Thyroid gland (tissue), 4 donors: ENCODE measurements at places on chromosomes 7 and 10.

GRCh38 chr7:96837593-96837992, 127.9 kb upstream of the SEM1 start:
- no peak for DNase-seq

- DNase-seq, result no peak
Observed at GRCh38 chr7:23804707-23805106, 94.7 kb downstream of the STK31 start.

- DNase-seq, result no peak
Observed at GRCh38 chr10:24453404-24453830, 244.5 kb downstream of the KIAA1217 start.

GRCh38 chr10:75977139-75977538, 545.7 kb downstream of the LRMDA start:
- DNase-seq, result no peak

DNA sequence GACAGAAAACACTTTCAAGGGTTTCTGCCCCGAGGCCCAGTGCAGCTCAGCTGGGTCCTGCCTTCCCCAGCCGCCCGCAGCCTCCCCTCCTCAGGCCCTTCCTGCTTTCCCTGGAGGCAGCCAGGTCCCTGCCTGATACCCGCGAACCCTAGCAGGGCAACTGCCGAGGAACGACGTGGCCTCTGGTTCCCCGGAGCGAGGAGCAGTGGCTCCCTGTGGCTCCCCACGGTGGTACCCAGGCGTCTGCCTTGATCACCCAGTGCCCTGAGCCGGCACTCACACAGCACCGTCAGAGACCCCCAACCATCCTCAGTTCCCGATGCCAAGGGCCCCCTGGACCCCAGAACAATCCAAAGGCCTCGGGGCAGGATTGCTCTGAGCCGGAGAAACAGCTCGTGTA, 58.3 kb downstream of the CFAP46 start:
- no peak for DNase-seq

GRCh38 chr7:151085691-151086620, at the start of gene AGAP3:
Gene AGAP3 (plus strand): TSS chr7:151086475. CDS start chr7:151086742, 267 bp downstream.
- DNase-seq, result peak; percentile 88

DNA sequence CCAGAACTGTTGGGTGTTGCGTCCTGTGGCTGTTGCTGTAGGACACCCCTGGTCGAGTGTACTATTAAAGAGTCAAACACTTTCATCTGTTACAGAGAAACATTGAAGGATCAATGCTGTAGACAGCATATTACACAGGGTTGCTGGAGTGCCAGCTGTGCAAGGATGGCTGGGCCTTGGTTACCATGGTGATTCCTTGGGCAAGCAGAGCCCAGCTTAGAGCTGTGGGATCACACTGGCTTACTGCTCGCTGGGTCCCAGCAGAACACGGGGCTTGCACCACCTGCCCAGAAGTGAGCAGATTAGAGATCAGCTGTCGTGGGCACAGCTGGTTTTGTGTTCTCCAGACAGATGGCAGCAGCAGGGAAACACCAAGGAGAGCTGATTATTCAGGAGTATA, 76.0 kb downstream of the GPR141 start:
- DNase-seq, result peak; percentile 9

- no peak for DNase-seq
Observed at GRCh38 chr7:50599385-50599784, 34.2 kb upstream of the DDC start.

DNA sequence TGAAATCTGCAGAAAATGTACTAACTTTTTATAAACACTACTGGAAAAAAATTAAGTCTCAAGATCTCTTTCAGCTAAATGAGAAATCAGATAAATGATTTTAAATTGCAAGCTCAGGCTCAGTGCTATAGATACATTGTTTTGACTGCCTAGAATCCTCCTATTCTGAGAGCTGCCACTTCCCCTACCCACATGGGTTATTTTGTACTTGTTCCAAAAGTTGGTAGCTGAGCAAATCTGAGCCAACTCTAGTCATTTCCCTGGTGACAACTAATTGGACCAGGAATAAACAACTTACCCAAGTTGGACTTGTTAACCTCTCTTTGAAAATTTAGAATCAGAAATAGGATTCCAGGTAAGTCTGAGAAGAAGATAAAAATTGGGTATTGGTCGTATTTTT, 202.1 kb downstream of the MBL2 start:
- DNase-seq, result no peak

GRCh38 chr10:115167751-115168150, 74.6 kb downstream of the ATRNL1 start:
- no peak for DNase-seq

DNA sequence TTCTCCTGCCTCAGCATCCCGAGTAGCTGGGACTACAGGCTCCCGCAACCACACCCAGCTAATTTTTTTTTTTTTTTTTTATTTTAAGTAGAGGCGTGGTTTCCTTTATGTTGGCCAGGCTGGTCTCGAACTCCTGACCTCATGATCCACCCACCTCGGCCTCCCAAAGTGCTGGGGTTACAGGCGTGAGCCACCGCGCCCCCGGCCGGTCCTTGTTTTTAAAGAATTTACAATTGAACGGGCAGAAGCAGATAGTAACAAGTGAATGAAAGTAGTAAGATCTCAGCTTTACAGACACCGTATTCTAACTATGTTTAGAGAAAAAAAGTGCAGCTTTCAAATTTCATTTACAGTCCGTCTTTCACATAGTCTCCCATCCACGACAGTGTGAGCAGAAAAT, 112.5 kb upstream of the VWC2 start:
- DNase-seq, result no peak

GRCh38 chr7:4189131-4189570, 492.9 kb upstream of the FOXK1 start:
- DNase-seq, result peak; percentile 23

GRCh38 chr7:47572939-47573757, 8.8 kb downstream of the TNS3 start:
- no peak for DNase-seq
